ENCODE measurements at places on chromosomes 11 and 22. TPM values are rescaled to one million over a fixed set of nuclear protein-coding genes. Genes with fewer than 3 reads are reported as not detected.

The SC5D gene
- total RNA-seq = 23.7 TPM

DNA sequence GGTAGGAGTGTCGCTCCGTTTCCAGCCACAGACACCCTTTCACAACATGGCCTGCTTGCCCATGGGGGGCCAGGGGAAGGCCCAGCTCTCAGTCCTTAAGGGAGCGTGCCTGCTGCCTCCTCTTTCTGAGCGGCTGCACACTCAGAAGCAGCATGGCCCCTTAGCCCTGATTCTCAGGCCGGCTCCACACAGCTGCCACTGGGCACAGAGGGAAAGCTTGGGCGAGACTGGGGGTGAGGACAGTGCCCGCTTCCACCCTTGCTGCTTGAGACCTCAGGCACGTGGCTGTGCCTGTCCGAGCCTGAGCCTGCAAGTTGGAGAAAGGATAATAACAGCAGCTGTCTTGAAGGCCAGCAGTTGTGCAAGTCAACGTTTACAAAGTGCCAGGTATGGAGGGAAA, 416.3 kb downstream of the SHANK2 start:
- DNase-seq = no peak

DNA sequence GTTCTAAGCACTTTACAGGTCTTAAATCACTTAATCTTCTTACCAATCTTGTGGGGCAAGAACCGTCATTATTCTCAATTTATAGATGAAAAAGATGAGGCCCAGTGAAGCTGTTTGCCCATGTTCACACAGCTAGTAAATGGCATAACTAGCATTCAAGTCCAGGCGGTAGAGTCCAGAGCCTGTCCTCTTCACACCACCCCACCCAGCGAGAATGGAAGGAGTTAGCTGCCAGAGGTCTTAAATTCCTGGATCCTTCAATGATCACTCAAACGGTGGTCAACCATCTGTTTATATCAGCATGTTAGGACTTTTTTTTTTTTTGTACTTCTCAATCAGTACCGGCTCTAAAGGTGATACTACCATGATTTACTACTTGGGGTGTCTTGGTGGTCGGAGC, 43.3 kb downstream of the PARVA start:
- DNase-seq = no peak

The C1QTNF4 gene
- not detected for total RNA-seq

GRCh38 chr11:101912823-101913284, 2.0 kb upstream of the CEP126 start:
- no peak for DNase-seq

DNA sequence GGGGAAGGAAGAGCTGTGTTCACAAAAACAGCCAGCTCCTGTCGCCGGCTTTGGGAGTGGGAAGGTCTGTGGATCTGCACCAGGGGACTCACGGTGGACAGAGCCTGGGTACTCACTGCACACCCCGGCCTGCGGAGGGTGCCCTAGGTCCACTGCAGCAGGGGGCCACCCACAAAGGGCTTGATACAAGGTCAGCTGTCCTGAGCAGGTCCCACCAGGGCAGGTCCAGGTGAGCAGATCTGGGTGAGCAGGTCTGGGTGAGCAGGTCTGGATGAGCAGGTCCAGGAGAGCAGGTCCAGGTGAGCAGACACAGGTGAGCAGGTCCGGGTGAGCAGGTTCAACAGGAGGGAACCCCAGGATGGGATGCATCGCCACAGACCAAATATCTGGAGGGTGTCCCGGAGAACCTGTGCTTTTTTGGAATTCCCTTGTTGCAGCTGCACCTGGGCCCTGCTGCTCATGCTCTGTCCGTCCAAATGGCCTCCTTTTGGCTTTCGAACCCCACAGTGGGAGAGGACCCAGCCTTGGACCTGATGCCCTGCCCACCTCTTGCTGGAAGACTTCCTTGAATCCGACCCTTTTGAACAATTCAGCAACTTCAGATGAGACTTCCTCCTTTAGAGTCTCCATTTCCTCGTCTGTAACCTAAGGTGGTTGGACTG, 485.3 kb downstream of the TBC1D22A start:
- no peak for DNase-seq

DNA sequence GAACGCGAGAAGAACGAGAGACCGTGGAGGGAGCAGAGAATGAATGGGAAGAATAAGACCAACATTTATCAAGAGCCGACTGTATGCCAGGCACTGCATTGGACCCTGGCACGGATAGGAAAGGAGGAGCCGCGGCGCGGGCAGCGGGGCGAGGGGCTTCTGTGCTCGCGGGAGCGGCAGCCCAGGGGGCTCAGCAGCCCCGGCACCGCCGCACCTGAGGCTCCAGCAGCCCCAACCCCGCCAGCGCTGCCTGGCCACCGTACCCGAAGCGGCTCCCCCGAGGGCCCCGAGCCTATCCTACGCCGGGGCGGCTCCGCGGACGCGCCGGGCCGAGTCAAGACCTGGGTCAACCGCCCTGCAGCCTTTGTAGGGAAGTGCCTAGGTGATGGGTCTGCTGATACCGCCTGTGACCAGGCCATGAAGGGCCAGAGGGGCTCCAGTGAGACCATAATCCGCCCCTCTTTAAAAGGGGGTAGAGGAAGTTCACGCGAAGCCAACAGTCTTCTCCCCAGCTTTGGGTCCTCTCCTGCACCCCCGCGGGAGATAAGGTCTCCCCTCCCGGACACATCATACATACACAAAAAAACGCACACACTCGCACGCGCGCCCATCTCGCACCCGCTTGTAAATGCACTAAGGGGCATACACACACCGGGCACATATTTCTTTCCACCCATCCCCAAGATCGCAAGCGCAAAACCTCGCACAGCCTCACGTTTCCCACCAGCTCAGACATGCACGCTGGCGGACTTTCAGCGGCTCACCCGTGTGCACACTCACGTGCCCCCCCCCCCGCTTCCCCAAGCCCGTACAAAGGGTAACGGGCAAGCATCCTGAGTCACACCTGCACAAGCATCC, 935 bp upstream of the RTN4RL2 start:
- no peak for DNase-seq

GRCh38 chr11:79265756-79266322, 175.0 kb downstream of the TENM4 start:
- no peak for DNase-seq

GRCh38 chr11:111298413-111299100, at the start of gene POU2AF3:
POU2AF3 (plus strand) TSS chr11:111298546; CDS start chr11:111298582, 36 bp downstream.
- no peak for DNase-seq

GRCh38 chr11:44805596-44805995, 78.8 kb downstream of the TSPAN18 start:
- no peak for DNase-seq

The NLRP6 gene
- 0.11 TPM for total RNA-seq

- no peak for DNase-seq
Observed at GRCh38 chr11:22133776-22134175, 59.1 kb upstream of the ANO5 start.

The P2RY6 gene
- 0.66 TPM for total RNA-seq

- DNase-seq = no peak
Observed at GRCh38 chr11:33867996-33868646, 23.8 kb downstream of the LMO2 start.

DNA sequence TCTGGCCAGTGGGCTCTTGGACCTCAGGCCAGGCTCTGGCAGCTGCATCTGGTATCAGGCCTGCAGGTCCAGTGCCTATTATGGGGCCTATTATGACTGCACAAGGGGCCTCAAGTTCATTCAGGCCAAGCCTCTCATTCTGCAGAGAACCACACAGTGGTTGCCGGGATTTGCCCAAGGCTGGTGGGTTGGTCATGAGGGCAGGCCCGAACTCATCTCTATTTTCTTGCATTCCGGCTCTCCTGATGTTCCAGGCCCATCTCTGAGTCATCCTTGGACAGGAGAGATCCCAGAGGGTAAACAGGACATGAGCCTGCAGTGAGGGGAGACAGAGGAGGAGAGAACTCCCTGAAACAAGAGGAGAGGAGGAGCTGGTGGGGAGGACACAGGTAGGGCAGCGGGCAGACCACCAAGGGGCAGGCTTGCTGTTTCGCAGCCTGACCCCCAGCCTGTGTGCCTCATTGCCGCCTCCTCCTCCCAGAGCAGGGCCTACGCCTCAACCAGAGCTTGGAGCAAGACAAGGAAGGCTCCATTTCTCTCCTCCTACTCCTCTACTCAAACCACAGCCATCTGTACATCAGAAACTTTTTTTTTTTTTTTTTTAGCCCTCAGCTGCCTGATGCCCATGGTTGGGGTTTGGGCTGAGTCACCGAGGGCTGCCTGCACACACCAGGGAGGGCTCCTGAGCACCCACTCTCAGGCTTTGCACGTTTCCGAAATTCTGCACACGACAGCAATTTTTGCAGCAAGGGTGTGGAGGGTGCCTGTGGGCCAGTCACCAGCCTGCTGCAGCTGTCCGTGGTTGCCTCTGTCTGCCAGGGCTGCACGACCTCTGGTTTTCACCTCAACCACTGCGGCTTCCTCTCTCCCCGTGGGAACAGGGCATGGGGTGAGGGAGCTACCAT, 12.7 kb upstream of the TREH start:
- DNase-seq = peak; percentile 76

The OR52H1 gene
- total RNA-seq = 0.19 TPM

The RFPL2 gene
- total RNA-seq = not detected

GRCh38 chr11:117978991-117979390, 7.2 kb upstream of the IL10RA start:
- DNase-seq = no peak

DNA sequence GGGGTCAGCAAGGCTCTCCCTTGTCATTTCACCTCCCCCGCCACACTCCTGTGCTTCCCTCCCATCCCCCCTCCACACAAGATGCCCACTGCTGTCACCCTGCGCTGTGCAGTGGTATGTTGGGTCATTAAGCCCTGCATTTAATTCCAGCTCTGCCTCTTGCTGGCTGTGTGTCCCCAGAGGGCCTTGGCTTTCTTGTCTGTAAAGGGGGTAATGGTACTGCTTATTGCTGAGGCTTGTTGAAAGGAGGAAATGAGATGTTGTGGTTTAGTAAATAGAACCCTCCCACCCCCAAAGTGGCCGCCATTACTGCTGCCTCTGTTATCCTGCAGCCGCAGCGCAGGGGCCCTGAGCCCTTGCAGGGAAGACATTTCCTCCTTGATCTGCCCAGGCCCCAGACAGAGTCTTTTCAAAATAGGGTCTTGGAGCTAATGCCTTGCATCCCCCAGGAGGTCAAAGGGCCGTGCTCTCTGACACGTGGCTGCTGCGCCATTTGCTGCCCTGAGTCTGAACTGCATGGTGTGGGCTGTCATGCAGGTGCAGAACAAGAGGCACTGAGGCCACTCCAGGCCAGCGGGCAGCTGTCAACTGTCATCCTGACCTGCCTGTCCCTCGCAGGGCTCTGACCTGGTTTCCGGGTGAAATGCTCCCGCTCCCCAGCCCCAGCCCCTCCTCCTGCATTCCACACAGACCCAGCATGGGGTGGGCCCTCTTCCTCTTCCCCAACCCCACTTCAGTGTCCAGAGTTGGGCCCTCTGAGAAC, 18.7 kb downstream of the PVALB start:
- no peak for DNase-seq

GRCh38 chr22:45832180-45832579, 144.8 kb downstream of the WNT7B start:
- DNase-seq = no peak

DNA sequence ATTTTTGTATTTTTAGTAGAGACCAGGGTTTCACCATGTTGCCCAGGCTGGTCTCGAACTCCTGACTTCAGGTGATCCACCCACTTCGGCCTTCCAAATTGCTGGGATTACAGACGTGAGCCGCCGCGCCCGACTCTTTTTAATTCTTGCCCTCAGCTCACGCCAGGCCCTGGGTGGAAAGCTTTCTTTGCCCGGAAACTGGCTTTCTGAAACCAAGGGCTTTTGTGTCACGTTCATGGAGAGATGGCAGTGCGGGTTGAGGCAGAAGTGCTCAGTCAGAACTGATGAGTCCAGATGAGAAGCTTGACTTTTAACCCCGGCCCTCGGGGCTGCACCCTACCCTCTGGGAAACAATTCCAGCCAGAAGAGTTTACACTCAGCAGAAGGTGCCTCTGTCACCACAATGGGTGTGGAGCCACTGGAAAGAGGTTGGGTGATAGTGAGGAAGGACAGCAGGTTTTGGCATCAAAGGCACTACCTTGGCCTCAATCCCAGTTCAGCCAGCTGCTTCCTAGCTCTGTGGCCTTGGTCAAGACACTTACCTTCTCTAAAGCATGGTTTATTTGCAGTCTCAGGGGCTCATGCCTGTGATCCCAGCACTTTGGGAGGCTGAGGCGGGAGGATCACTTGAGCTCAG, 890 bp upstream of the ARFGAP3 start:
- DNase-seq = no peak

DNA sequence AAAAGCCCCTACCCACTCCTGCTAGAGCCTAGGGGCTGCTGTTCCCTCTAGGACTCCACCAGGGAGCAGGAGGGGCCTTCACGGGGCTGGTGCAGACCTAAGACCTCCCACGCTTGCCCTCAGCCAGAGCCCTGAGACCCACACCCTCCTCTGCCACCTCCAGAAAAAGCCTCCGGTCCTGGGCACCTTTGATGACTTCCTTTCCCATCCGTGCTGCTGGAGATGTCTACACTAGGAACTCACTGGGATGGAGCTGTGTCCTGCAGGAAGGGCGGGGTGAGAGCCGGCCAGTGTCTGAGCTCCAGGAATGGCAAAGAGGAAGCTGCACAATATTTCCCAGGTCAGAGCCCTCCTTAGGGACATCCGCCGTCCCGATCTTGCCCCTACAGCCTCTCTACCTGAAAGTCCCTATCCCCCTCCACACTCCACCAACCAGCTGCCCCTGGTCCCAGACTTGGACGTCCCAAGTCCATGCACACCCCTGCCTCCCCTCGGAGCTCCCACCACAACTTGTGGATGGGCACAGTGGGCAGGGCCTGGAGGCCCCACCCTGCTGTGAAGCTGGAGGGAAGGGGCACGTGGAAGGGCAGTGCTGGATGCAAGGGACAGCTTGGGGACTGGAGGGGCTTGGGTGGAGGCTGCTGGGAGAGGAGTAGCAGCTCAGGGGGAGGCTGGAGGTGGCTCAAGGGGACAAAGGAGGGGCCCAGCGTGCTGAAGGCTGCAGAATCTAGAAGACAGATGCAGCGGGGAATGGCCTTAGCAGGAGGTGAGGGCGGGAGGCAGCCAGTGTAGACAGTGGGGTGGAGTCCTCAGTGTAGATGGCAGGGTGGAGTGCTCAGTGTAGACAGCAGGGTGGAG, 13.5 kb upstream of the LRP5 start:
- no peak for DNase-seq

DNA sequence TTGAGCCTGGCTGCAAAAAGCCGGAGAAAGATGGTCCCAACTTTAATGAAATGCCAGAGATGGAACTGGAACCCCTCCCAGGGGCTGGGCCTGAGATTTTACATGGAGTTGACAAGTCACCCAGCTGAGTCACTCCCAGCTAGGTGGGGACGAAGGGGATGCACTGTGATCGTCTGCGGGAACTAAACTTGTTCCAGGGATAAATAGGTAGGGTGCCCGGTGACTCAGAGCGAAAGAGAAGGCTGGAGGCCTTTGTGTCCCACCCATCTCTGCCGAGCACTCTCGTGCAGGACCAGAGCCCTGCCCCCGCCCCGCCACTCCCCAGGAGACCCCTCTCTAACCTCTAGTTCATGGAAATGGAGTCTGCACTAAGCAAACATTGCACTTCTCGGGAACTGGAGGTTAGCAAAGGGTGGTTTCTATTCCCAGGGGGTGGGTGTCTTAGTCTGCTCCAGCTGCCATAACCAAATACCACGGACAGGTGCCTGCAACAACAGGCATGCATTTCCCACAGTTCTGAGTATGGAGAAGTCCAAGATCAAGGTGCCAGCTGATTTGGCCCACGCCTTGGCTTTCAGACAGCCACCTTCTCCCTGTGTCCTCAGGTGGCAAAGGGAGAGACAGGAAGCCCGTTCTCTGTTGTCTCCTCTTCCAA, 60.7 kb upstream of the FADD start:
- DNase-seq = no peak

- DNase-seq = no peak
Observed at GRCh38 chr22:26529345-26529744, 17.1 kb upstream of the TFIP11 start.

The ANO1 gene
- total RNA-seq = 0.13 TPM

Measured in GM12878 (cell line).